ENCODE measurements at places on chromosomes 1 and 21. TPM values are rescaled to one million over a fixed set of nuclear protein-coding genes. Genes with fewer than 3 reads are reported as not detected.

GRCh38 chr1:161805399-161806197, 39.5 kb downstream of the ATF6 start:
- H3K4me3 ChIP-seq = no peak overlapping the region
- peaks cover 4% of the 10 kb centered on the region for H3K4me1 ChIP-seq
- no peak for DNase-seq
- H3K27me3 ChIP-seq = no peaks in the 10 kb centered on the region
- no peak overlapping the region for H3K27ac ChIP-seq
- peaks cover 8% of the 10 kb centered on the region for H3K36me3 ChIP-seq

- no peaks in the 10 kb centered on the region for H3K27me3 ChIP-seq
- no peak overlapping the region for H3K27ac ChIP-seq
- no peak overlapping the region for H3K4me3 ChIP-seq
- H3K4me1 ChIP-seq = peaks cover 18% of the 10 kb centered on the region
- DNase-seq = no peak
These were observed 2.2 kb upstream of the UBE2J2 start for GRCh38 chr1:1275836-1276235.

- H3K27me3 ChIP-seq = peaks cover 13% of the 10 kb centered on the region
- peak; percentile 60 for DNase-seq
These were observed 959 bp downstream of the PADI6 start for GRCh38 chr1:17372955-17373354.

DNA sequence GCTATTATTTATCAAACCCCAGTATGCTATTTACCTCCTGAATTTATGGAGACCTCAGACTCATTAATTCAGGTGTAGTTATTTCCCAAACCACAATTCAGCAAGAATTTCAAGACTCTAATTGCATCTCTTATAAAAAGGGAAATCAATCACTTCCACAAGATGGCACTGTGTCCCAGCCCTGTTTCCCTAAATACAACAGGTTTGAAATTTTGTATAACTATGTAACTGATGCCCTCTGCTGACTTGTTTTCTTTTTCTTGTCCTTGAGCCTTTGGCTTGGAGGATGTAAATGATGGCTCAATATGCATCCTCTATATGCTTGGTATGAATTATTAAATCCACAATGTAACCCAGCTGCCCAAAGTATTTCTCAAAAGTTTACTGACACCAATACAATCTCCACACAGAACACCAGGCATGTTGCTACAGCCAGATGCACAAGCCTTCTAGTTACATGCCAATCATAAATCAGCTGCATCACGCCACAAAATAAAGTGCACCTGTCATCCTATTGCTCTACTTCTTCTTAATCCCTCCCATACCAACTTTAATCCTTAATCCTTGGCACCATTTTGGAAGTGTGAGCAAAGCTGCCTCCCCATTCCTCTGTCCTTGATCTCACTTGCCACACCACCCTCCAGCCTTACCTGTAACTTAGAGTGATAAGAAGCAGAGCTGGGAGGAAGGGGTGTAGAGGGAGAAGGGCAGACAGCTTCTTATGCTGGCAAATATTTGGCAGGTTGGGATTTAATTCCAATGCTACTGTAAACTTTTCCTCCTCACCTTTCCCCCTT, 9.0 kb downstream of the C1orf105 start:
- H3K36me3 ChIP-seq = no peaks in the 10 kb centered on the region
- DNase-seq = peak; percentile 74
- no peak overlapping the region for H3K27ac ChIP-seq

DNA sequence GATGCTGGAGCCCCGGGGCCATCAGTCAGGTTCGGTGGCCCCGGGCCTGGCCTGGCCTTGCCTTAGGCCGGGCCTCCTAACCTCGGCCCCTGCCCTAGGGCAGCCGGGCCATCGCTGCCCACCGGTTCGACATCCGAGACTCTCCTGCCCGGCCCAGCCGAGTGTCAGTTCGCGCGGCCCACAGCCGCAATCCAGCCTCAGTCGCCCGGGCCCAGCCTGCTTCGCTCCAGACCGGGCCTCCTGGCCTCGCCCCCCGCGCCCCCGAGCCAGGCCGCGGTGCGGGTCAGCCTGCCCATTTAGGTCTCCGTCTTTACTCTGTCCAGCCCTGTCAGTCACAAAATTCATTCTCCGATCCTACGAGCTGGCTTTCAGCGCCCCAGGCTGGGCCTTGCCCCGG, 777 bp downstream of the LRRC41 start:
- peak overlapping the region; percentile 94 for H3K27ac ChIP-seq
- no peak for DNase-seq
- peaks cover 25% of the 10 kb centered on the region for H3K4me1 ChIP-seq

KIF17 gene
- total RNA-seq = 0.36 TPM

OR14I1 gene
- total RNA-seq = not detected

DNA sequence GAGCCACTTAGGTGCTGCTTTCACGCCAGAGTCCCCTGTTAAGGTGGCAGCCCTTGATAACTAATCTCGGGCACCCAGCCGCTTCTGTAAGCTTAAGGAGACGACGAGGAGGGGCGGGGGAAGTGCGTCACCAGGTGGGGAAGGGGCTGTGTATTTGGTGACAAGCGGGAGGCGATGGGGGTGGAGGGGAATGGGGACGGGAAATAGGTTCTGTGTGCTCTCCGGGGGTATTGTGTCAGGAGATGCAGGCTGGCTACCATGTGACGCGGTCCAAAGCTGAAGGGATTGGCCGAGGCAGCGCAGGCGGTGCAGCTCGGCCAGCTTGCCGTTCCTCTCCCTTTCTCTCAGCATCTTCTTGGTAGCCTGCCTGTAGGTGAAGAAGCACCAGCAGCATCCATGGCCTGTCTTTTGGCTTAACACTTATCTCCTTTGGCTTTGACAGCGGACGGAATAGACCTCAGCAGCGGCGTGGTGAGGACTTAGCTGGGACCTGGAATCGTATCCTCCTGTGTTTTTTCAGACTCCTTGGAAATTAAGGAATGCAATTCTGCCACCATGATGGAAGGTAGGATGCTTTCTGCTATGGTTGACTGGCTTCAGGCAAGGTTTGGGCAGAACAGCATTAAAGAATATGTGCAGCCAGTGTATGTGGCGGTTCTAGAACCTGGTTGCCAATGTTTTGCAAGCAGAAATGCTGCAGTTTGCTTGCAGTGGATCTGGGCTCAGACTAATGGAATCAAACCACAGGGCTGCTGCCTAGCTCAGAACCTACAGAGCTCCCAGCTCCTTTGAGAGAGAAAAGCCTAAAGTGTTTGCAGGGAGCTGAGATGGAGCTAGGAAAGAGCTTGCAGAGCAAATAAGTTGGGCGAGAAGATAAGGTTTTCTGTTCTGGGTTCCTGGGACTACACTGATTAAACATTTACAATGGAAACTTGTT, at the start of gene SGIP1:
TSS of gene SGIP1 (plus strand) at position 350 of the 937 bp plus-strand sequence. CDS start at position 556, 206 bp downstream.
- H3K4me1 ChIP-seq = peaks cover 12% of the 10 kb centered on the region
- no peaks in the 10 kb centered on the region for H3K27me3 ChIP-seq
- H3K4me3 ChIP-seq = peak within 1 kb of the TSS; percentile 70
- H3K36me3 ChIP-seq = no peaks in the 10 kb centered on the region
- H3K27ac ChIP-seq = peak within 1 kb of the TSS; percentile 90

TSSK3 gene
- 1.8 TPM for total RNA-seq

Data from osteoblast (primary cell).